ENCODE measurements at places on chromosomes 3 and 15.

- no peak for DNase-seq
Observed at GRCh38 chr15:61101543-61101942, 127.6 kb downstream of the RORA start.

GRCh38 chr3:48952510-48953118 lies 34.0 kb downstream of the ARIH2 start:
- DNase-seq: peak; percentile 5

GRCh38 chr15:80418892-80419537 lies 14.8 kb downstream of the ARNT2 start:
- DNase-seq: peak; percentile 76

- DNase-seq: no peak
Observed at GRCh38 chr15:78991476-78991875, 46.6 kb upstream of the CTSH start.

DNA sequence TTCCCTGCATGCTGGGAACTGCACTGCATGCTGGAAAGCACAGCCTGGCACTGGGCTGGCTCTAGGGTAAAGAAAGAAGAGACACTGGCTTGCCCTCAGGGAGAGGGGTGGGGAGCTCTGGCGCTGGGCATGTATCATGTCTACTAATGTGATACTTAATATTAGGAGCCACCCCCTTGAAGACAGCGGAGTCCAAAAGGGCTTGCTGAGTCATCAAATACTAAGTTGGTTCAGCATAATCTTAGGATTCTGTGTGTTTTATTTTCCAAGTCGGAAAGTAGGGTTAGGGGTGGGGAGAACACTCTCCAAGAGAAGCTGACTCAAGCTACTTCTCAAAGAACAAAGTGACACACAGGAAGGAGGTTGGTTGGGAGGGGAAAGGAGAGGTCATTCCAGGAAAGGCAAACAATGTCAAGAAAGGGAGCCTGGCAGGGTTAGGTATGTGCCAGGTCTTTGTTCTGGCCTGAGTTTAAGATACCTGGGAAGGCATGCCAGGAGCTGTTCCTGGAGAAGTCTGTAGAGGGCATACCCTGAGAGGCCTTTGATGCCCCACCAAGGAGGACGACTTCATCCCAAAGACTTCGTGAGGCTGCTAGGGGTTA lies 237.8 kb upstream of the NR2E3 start:
- no peak for DNase-seq

DNA sequence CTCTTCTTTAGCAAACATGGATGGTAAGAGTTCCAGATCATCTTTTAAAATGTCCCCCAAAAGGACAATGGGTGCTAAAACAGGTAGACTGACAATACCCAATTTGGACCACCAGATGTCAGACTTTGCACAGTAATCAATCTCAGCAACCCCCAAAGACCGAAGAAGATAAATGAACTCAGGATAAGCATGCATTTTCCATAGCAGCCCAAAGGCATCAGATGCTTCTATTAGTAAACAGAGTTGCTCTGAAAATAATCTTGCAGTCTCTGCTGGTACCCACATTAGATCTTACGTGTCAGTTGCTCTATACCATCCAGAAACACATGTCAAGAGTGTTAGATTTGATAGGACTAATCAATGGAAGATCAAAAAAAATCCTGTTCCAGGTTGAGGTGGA lies 20.6 kb downstream of the MYH15 start:
- peak; percentile 36 for DNase-seq

- DNase-seq: no peak
Observed at GRCh38 chr3:98259-98654, 98.3 kb upstream of the CHL1 start.

GRCh38 chr3:81303321-81303720 lies 458.1 kb downstream of the GBE1 start:
- DNase-seq: no peak

GRCh38 chr15:41678742-41679141 lies 18.5 kb downstream of the MGA start:
- no peak for DNase-seq

DNA sequence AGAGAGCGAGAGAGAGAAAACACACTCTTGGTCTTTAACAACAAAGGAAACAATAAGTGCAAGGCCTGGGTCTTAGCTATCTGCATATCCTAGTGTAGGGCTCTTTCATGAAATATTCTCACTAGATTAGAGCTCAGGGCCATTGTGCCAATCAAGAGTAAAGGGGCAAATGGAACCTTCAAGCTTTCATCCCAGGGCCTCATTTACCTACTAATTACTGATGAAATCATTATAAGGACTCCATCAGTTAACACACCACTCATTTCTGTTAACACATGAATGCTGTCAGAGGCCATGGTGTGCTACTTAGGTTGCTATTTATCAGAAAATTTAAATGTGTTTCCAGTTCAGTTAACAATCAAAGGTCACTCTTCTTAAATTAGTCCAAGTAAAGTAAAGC lies 597.8 kb downstream of the ROBO1 start:
- no peak for DNase-seq

GRCh38 chr3:149145974-149146373 lies 16.5 kb downstream of the HPS3 start:
- no peak for DNase-seq

DNA sequence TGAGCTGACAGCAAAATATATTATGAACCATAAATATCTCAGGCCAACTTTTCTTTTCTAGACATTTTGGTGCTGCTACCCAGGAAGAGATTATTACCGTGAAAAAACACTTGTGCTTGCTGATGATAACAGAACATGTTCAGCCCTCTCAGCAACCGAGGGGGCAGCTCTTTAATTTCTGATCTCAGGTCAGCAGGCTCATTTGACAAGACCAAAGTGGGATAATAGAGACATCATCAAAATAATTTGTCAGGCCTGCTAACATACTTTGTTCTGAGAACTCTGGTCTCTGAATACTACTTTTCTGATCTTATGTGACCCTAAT lies 645.9 kb upstream of the KCNMB2 start:
- DNase-seq: no peak

- peak; percentile 63 for DNase-seq
Observed at GRCh38 chr15:64686130-64686735, 89.2 kb downstream of the RBPMS2 start.

DNA sequence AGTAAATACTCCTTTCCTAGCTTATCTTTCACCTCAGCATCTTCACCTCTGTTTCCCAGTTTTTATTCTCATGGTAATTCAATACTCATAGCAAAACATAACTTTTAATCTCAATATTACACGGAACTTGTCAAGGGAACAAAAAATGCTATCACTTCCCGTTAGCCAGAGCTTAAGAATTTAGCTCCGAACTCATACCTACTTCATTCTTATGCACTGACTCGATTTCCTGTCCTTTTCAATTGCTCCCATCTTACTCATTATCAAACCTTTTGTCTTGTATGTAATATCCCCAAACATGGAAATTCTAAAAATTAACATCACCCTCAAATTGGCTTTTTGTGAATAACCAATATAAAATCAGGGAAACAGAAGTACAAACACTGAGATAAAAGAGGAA lies 28.2 kb downstream of the MYEF2 start:
- no peak for DNase-seq

DNA sequence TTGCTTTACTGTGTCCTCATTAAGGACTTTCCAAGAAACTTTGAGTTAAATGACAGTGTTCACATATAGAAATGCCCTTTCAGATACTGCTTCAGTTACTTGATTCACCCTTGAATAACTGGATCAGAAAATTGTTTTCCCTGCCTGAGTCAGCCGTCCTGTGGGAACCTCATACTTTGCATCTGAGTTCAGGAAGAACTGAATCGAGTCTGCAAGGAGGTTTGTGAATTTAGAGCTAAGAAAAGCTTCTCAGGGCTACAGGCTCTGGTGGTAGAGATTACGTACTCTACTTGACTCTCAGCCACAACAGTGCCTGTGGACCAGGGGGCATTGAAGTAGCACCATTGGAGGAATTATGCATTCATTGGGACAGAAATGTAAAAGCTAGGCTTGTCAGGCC lies 252.4 kb upstream of the C2CD4B start:
- no peak for DNase-seq

GRCh38 chr15:55737373-55737772 lies 5.6 kb downstream of the PRTG start:
- DNase-seq: no peak

DNA sequence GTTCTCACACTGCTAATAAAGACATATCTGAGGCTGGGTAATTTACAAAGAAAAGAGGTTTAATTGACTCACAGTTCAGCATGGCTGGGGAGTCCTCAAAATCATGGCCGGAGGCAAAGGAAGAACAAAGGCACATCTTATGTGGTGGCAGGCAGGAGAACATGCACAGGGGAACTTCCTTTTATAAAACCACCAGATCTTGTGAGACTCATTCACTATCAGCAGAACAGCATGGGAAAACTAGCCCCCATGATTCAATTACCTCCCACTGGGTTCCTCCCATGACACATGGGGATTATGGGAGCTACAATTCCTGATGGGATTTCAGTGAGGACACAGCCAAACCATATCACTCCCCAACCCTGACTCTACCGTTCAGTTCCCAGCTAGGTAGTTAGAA lies 59.7 kb upstream of the MINAR1 start:
- DNase-seq: no peak

- no peak for DNase-seq
Observed at GRCh38 chr3:30649572-30650318, 43.3 kb downstream of the TGFBR2 start.

DNA sequence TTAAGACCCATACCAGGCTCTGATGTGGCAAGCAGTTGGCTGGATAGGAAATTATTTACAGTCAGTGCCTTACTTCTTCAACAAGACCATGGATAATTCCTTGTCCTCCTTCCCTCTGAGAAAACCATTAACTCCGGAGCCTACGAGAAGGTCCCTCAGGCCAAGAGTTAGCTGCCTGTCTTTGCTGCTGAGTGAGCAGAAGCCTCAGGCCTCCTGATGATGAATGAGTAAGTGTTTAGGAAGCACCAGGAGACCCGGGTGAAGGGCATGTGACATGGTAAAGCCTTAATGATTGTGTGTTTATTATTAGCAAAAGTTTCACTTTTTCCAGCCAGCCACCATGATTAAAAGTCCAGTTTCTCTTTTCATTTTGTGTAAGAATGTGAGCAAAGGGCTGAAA lies 174.9 kb upstream of the TOPAZ1 start:
- DNase-seq: no peak

DNA sequence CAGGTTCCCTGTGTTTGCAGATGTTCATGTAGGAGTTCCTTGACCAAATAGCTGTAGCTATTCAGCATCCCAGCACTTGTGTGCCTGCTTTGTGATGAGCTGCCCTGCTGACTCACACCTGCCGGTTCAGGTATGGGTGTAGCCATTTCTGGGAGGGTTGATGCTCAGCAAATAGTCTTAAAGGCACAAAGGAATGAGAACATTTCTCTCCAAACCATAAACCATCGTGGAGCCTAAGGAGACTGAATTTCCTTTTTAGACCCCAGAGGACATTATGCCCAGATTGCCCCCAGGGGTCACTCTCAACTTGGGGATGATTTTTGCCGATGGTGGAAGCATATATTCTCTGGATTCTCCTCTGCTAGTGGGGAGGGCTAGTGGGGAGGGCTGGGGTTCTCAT lies 80.6 kb downstream of the ADAMTSL3 start:
- no peak for DNase-seq

GRCh38 chr3:21464746-21465145 lies 286.3 kb downstream of the ZNF385D start:
- no peak for DNase-seq

- no peak for DNase-seq
Observed at GRCh38 chr15:95975212-95975611, 355.3 kb upstream of the NR2F2 start.

DNA sequence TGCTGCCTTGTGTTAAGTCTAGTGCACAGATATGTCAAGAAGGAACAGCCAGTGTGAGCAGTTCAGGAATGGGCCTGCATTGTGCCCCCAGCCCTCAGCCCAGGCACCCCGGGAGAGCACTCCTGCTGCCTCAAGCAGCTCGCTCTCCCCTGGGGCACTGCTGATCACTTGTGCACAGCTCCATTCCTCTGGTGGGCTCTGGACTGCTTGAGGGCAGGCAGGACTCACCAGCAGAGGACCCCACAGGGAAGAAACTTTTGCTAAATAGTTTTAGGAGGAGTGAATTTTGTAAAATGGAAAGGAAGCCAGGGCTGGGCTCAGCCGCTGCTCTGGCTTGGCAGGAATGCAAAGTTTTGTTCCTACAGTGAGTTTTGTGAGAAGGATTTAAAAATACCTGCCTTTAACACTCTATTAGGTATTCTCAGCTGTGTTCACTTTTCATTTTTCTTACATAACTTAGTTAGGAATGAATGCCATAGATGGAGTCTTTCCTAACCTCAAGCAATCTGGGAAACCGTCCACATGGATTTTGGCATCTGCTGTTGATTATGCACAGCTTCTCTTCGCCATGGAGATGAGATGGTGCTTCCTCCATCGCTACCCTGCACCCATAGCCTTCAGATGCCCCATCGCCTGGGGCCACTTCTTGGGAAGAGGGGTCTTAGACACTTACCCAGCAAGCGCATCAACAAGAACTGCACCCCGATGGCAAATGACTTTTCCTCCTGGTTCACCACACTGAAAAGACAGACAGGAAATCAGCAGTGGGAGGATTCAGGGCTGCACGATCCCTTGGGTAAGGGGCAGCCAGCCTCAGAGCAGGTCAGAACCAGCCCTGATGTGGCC lies 42.3 kb upstream of the RAB6B start:
- no peak for DNase-seq

DNA sequence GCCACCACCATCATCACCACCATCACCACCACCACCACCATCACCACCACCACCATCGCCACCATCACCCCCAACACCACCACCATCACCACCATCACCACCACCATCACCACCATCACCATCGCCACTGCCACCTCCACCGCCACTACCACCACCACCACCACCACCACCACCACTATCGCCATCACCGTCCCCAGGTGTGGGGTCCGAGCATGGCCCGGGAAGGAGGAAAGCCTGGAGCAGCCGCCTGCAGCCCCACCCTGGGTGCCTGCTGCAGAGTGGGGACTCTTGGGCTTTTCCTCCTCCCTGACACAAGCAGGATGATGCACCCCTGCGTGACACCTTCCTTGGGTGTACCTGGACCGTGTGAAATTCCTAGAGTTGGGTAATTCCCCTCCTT lies 43.9 kb downstream of the MUC4 start:
- no peak for DNase-seq

DNA sequence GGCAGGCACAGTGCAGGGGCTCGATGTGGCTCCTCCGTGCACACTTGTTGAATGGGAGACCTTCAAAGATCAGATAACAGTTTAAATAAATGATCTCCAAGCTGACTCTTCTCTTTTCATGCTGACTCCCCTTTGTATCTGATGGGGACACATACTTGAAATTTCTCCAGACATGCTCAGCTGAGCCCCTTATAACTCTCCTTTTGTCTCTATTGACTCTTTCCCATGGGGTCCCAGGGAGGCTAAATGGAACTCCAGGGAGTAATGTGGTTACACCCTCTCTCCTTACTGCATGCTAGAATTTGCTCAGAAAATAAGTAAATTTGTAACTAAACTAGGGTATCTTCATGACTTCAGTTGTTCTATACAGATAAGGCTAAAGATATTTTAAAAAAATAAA lies 48.2 kb upstream of the TM4SF4 start:
- no peak for DNase-seq
